ENCODE measurements at places on chromosomes 4 and X. TPM values are rescaled to one million over a fixed set of nuclear protein-coding genes. Genes with fewer than 3 reads are reported as not detected.

GRCh38 chr4:12239897-12240636, 811.4 kb upstream of the HS3ST1 start:
- DNase-seq = no peak

FAM9C gene
- total RNA-seq = 0.26 TPM

DNA sequence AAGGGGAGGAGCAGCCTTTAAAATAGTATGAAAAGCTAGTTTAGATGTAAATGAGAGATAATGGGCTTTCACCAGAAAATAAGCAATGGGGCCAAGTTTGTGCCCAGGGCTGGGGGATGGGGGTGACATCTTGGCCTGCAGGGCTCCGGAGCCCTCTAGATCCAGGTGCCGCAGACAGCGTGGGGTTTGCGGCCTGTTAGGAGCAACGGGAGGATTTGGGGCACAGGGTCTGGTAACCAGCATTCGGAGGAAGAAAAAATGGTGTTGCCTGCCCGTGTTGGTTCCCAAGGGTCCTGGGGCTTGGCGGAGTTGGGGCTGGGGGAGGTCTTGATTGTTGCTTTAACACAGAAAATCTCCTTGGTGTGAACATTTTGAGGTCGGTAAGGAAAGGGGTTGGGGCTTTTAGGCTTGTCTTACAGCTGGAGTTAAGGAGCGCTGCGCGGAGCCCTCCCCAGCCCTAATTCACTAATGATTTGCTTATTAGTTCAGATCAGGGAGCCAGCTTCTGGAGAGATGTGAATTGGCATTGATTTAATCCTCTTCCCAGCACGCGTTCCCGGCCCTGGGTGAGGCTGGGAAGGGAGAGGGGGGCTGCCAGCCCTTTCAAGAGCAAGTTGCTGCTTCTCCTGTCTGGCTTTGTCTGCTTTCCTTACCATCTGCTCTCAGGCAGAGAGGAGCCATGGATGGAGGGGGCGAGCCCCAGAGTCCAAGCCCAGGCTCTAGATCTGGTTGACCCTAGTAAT, 443.4 kb downstream of the BCOR start:
- DNase-seq = no peak

GAGE12H gene
- not detected for total RNA-seq

DNA sequence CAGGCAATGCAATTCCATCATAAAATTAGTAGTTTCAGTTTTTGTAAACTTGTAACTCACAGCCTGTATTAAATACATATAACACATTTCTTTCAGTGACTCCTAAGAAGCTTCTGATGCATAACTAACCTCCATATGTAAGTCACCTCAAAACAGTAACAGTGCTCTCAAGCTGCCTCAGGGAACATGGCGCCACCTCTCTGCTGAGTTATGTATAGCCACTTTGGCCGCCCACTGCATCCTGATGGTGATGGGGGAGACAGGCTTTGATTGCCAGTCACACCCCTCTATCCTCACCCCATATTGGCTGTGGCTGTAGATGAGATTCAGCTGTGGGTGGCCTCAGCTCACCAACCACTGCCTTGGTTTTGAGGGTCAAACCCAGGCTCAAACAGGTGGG, 54.3 kb downstream of the LRBA start:
- DNase-seq = no peak

FGFBP2 gene
- not detected for total RNA-seq

CFP gene
- 4.3 TPM for total RNA-seq

- DNase-seq = no peak
Observed at GRCh38 chr4:107603430-107603829, 116.6 kb downstream of the PAPSS1 start.

SYTL4 gene
- total RNA-seq = 11.4 TPM

GRCh38 chr4:156705311-156705710, 266.3 kb downstream of the PDGFC start:
- DNase-seq = no peak

GRCh38 chr4:168433571-168433970, 46.7 kb downstream of the DDX60L start:
- no peak for DNase-seq

RNF212 gene
- 5.1 TPM for total RNA-seq

TMEM131L gene
- 12.1 TPM for total RNA-seq

MAGEA9 gene
- total RNA-seq = not detected

DNA sequence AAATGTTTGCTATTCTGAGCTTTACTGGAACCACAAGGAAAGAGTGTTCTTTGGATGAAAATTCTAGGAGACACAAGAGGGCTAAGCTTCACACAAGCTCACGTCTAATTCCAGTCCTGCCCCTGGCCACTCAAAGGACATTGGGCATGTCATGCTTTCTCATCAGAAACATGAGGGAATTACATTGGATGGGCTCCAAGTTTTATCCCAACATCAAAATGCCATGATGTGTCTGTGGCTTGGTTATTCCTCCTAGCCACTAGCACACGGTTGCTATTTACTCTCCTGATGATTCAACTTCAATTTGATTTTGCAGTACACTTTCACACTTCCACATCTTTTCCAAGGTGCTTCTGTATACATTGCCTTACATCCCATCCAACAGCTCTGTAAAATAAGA, 149.6 kb upstream of the FAM9B start:
- DNase-seq = no peak

USP26 gene
- not detected for total RNA-seq

- DNase-seq = no peak
Observed at GRCh38 chrX:150063138-150063518, 124.8 kb upstream of the EOLA2 start.

DNA sequence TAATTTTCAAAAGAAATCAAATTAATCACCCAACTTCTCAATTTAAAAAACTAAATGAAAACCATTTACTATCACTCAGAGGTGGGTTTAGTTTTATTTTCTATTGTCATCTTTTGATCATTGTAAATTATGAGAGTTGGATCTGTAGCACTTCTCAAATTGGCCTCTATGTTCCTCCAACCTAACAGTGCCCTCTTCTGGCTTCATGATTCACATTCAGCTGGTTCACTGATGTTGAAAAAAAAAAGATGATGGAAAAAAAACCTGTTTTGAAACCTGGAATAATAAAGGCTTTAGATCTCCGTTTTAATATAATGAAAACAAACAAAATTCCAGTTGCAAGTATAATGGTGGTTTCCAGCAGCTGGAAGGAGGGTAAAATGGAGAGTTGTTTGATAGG, 2.4 kb upstream of the NBDY start:
- DNase-seq = no peak

- DNase-seq = no peak
Observed at GRCh38 chr4:159860945-159861344, 758.1 kb downstream of the RAPGEF2 start.

- DNase-seq = no peak
Observed at GRCh38 chr4:7046971-7047370, 3.8 kb downstream of the TADA2B start.

GRCh38 chr4:95013236-95013635, 255.5 kb downstream of the BMPR1B start:
- DNase-seq = no peak

GRCh38 chr4:160795216-160795615, 1368.6 kb downstream of the FSTL5 start:
- no peak for DNase-seq

DNA sequence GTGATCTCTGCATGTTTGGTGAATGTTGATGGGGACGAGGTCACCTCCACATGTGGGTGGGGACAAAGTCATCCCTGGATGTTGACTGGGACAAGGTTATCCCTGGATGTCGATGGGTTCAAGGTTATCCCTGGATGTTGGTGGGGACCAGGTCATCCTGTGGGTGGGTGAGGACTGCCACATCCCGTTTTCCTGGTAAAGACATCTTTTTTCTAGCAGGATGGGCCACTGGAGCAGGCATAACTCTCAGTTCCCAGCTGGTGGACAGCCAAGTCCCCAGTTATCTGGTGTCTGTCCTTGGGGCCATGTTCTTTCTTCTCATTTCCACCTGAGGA, 28.3 kb upstream of the PLCXD1 start:
- DNase-seq = no peak

TMEM150C gene
- total RNA-seq = 4.8 TPM

SLC10A4 gene
- not detected for total RNA-seq

- no peak for DNase-seq
Observed at GRCh38 chr4:173450281-173450680, 51.4 kb upstream of the SCRG1 start.

Data from ureter (tissue), 1 donor.